ENCODE measurements at places on chromosomes 2 and 18. TPM values are rescaled to one million over a fixed set of nuclear protein-coding genes. Genes with fewer than 3 reads are reported as not detected.
A peak's percentile ranks its signal among the peaks of the same experiment; 100 is the strongest.

DNA sequence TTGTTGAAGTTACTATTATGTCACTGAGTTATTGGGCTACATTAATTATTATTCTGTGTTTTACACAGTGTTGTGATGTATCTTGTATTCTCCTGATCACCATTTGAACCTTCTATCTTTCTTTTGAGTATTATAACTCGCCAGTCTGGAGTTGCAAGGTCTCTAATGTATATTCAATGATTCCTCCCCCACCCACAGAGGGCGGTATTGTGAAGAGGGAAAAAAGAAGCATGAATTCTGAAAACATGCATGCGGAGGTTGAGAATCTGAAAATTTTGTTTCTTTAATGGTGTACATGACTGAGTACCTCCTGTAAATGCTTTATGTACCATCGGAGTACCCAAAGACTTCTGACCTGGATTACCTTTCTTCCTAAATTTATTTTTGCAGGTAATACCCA lies 266.6 kb downstream of the NR4A2 start:
- no peaks in the 10 kb centered on the region for H3K27me3 ChIP-seq
- no peak overlapping the region for H3K4me3 ChIP-seq
- peak; percentile 36 for DNase-seq
- no peak overlapping the region for H3K27ac ChIP-seq

- no peaks in the 10 kb centered on the region for H3K36me3 ChIP-seq
- H3K27me3 ChIP-seq, result no peaks in the 10 kb centered on the region
- H3K4me1 ChIP-seq, result no peaks in the 10 kb centered on the region
- H3K4me3 ChIP-seq, result no peak overlapping the region
These were observed 1065.2 kb upstream of the FAM98A start for GRCh38 chr2:34664266-34664665.

The OLA1 gene
- 177 TPM for total RNA-seq

The CD28 gene
- total RNA-seq, result 0.30 TPM

The CNOT11 gene
- 120 TPM for total RNA-seq

- no peaks in the 10 kb centered on the region for H3K27me3 ChIP-seq
- no peaks in the 10 kb centered on the region for H3K4me1 ChIP-seq
- no peak overlapping the region for H3K27ac ChIP-seq
- DNase-seq, result no peak
- no peak overlapping the region for H3K4me3 ChIP-seq
- no peaks in the 10 kb centered on the region for H3K36me3 ChIP-seq
These were observed 136.0 kb upstream of the GCFC2 start for GRCh38 chr2:75846683-75847190.

GRCh38 chr2:108029912-108030311 lies 43.6 kb downstream of the SLC5A7 start:
- H3K4me3 ChIP-seq, result no peak overlapping the region
- H3K27me3 ChIP-seq, result no peaks in the 10 kb centered on the region
- H3K4me1 ChIP-seq, result no peaks in the 10 kb centered on the region
- no peak overlapping the region for H3K27ac ChIP-seq
- no peaks in the 10 kb centered on the region for H3K36me3 ChIP-seq

The EN1 gene
- 0.37 TPM for total RNA-seq

The EGR4 gene
- total RNA-seq, result not detected

GRCh38 chr2:85151026-85151425 lies 17.8 kb downstream of the TCF7L1 start:
- no peak overlapping the region for H3K27ac ChIP-seq
- DNase-seq, result no peak
- no peaks in the 10 kb centered on the region for H3K36me3 ChIP-seq
- H3K27me3 ChIP-seq, result no peaks in the 10 kb centered on the region
- H3K4me1 ChIP-seq, result no peaks in the 10 kb centered on the region
- no peak overlapping the region for H3K4me3 ChIP-seq

The DYSF gene
- 1.7 TPM for total RNA-seq

DNA sequence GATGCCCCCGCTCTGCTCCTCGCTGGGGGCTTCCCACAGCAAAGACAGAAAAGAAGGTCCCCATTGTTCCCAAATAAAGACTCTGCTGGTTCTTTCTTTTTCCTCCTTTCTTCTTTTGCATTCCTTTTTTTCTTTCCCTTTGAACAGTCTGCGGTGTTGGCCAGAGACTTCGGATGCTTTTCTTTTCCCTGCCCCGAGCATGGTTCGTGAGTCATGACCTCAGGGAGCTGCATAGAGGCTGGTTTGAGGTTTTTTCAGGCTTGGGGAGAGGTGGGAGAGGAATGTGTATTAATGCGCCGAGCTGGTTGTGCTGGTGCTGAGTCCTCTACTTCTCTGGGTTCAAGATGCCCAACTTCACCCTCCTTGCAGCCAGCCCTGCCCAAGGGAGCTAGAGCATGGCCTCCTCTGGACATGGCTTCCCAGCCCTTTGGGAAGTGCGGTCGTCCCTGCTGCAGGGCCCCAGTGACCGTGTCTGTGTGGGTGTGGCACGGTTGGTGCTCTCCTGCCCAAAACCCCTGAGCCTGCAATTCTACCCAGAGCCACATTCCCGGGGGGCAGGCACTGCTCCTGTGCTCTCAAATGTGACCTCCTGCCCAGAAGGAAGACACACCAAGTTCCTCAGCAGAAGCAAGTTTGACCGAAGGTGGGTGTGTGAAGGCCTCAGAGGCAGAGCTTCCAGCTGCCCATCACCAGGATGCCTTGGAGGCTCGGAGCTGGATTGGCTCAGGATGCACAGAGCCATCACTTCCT lies 9.0 kb upstream of the ARHGEF4 start:
- H3K4me3 ChIP-seq, result no peak overlapping the region
- no peak for DNase-seq
- no peaks in the 10 kb centered on the region for H3K4me1 ChIP-seq
- H3K27ac ChIP-seq, result no peak overlapping the region
- no peaks in the 10 kb centered on the region for H3K36me3 ChIP-seq

DNA sequence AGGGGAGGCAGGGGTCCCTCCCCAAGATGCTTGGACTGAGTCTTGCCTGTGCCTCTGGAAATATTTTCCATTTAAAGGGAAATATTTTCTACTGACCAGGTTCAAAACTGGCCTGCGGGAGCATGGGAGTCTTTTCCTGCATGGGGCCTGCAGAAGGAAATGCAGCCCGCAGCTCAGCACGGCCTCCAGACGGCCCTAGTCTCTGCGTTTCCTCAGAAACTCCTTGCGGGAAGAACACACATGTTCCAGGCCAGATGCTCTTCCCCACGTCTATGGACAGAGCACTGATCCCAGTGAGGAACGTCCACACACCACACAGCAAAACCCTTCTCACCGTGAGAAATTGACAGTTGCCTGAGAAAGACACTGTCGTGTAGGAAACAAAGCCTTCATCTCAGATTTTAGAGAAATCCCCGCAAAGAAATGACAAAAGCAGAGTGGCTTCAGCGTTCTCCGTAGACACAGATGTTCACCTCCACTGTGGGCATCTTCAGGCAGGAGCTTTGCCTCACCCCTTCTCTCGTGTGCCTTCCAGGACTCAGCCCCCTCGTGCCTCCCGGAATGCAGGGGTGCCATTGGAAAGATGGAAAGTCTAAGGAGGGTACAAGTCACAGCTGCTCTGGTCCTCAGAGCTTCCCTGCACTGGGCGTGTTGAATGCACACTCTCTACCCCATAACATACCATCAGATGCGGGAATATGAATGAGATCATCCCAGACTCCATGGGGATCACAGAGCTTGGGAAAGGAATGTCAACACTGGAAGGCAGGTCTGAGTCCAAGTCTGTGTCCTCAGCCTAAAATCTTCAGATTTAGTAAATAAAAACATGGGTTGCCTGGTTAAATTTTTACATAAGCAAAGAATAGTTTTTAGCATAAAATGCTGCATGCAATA lies 438.7 kb upstream of the SALL3 start:
- no peak overlapping the region for H3K4me3 ChIP-seq
- H3K27me3 ChIP-seq, result no peaks in the 10 kb centered on the region
- H3K4me1 ChIP-seq, result no peaks in the 10 kb centered on the region
- DNase-seq, result no peak
- no peak overlapping the region for H3K27ac ChIP-seq

The FANCL gene
- total RNA-seq, result 30.2 TPM

- H3K4me1 ChIP-seq, result peaks cover 3% of the 10 kb centered on the region
- H3K27me3 ChIP-seq, result no peaks in the 10 kb centered on the region
- no peaks in the 10 kb centered on the region for H3K36me3 ChIP-seq
These were observed 10.0 kb upstream of the ADAM17 start for GRCh38 chr2:9565436-9566153.

The RBM44 gene
- not detected for total RNA-seq

DNA sequence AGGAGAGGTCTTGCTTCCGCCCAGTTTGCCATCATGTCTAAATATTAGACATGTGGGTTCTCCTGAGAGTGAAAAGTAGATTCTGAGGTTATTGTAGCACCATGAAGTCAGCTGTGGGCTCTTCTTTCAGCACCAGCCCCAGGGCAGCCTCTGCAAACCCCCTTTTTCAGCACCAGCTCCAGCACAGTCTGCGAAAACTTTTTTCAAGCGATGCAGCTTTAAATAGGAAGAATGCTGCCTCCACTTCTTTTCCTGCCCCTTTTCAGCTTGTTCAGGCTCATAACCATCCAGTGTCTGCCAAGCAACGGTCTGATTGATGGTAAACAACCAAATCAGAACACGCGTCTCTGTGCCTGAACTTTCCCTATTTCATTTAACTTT lies at the start of gene COL5A2:
Gene COL5A2, minus strand, starts transcription at position 192 of the 381 bp plus-strand sequence. Its CDS starts 157 bp downstream, at position 35.
- peak; percentile 71 for DNase-seq
- H3K27me3 ChIP-seq, result no peaks in the 10 kb centered on the region
- peak within 1 kb of the TSS; percentile 87 for H3K27ac ChIP-seq

DNA sequence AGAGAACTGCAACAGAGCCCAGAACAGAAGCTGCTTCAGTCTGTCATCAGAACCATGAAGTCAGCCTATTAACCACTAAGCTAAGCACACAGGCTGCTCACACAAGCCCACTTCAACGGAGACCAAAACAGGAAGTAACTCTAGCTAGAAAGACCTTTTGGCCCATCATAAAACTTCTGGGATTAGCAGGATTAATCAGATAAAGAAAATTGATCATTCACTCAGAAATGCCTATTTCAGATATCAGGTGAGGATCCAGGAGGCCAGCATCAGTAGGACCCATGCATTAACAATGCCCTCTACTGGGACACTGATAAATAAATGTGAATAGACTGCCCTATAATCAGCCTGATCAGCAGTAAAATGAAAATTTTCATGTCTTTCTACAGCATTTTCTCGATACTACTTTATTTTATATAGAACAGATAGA lies 101.4 kb downstream of the WDPCP start:
- no peaks in the 10 kb centered on the region for H3K27me3 ChIP-seq
- no peak overlapping the region for H3K4me3 ChIP-seq
- DNase-seq, result no peak

DNA sequence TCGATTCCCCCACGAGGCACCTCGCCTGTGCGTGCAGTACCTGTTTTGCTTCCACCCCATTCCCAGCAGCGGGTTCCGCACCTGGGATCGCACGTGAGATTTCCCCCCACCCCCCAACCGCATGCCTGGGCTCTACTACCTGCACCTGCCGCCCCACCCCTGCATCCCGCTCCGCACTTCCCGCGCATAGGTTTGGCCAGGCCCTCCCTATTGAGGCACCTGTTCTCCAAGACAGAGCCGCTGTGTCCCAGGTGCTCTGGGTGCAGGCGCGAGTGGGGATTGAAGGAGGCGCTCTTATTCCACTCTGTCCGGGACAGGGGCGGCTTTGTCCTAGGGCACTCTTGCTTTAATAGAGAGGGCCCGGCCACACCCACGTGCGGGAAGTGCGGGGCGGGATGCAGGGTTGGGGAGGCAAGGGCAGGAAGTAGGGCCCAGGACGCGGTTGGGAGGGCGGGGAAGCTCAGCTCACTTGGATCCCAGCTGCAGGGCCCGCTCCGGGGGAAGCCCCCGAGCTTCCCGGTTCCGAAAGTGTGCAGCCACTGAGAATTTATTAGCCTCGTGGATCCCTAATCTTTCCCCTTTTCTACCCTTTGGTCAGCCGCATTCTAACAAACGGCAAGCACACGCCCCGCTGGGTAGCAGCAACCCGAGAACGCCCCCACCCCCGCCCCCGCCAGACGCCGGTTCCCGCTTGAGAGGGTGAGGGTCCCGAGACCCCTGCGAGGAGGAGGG lies 670 bp upstream of the MOCOS start:
- H3K4me3 ChIP-seq, result peak overlapping the region; percentile 69
- H3K36me3 ChIP-seq, result no peaks in the 10 kb centered on the region
- no peaks in the 10 kb centered on the region for H3K27me3 ChIP-seq
- H3K27ac ChIP-seq, result no peak overlapping the region
- H3K4me1 ChIP-seq, result 0 out of 2 replicates have a peak, but pooled peaks cover 5% of the 10 kb centered on the region

GRCh38 chr2:20443276-20443920 lies 3.5 kb upstream of the RHOB start:
- H3K36me3 ChIP-seq, result no peaks in the 10 kb centered on the region
- H3K4me1 ChIP-seq, result peaks cover 11% of the 10 kb centered on the region
- no peak overlapping the region for H3K4me3 ChIP-seq
- DNase-seq, result peak; percentile 61

The MAL gene
- not detected for total RNA-seq

The ALPP gene
- 4.9 TPM for total RNA-seq

The TMEM198 gene
- 9.1 TPM for total RNA-seq

GRCh38 chr2:127840893-127841292 lies 17.1 kb downstream of the POLR2D start:
- DNase-seq, result no peak
- no peaks in the 10 kb centered on the region for H3K4me1 ChIP-seq
- H3K4me3 ChIP-seq, result no peak overlapping the region
- H3K27me3 ChIP-seq, result no peaks in the 10 kb centered on the region
- no peaks in the 10 kb centered on the region for H3K36me3 ChIP-seq

The C2orf69 gene
- 16.6 TPM for total RNA-seq

GRCh38 chr2:121128741-121129659 lies 156.0 kb downstream of the TFCP2L1 start:
- no peaks in the 10 kb centered on the region for H3K36me3 ChIP-seq
- peaks cover 5% of the 10 kb centered on the region for H3K4me1 ChIP-seq
- no peaks in the 10 kb centered on the region for H3K27me3 ChIP-seq
- no peak overlapping the region for H3K4me3 ChIP-seq

DNA sequence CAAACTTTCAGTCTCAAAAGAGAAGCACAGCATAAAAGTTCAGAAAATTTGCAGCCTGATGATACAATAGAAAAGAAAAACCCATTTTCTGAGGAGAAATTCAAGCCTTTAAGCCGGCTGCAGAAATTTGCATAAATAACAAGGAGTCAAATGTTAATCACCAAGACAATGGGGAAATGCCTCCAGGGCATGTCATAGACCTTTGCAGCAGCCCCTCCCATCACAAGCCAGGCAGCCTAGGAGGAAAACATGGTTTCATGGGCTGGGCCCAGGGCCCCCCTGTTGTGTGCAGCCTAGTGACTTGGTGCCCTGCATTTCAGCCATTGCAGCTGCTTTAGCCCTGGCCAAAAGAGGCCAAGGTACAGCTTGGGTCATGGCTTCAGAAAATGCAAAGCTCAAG lies 54.1 kb upstream of the CAVIN2 start:
- no peaks in the 10 kb centered on the region for H3K36me3 ChIP-seq
- no peak for DNase-seq
- no peaks in the 10 kb centered on the region for H3K27me3 ChIP-seq
- no peak overlapping the region for H3K27ac ChIP-seq
- no peak overlapping the region for H3K4me3 ChIP-seq

The CLEC4F gene
- total RNA-seq, result not detected

DNA sequence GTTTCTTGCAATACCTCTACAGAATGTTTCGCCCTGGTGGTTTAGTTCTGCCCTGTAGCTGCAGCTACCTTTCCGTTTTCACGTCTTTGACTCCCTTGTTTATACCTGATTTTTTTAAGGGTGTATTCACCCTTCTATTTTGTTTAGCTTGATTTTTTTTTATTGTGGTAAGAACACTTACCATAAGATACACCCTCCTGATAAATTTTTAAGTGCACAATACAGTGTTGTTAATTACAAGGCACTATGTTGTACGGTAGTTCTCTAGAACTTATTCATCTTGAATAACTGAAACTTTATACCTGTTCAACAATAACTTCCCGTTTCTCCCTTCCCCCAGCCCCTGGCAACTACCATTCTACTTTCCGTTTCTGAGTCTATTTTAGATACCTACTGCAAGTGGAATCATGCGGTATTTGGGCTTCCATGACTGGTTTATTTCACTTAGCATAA lies 48.9 kb upstream of the NABP1 start:
- H3K27ac ChIP-seq, result no peak overlapping the region
- H3K4me1 ChIP-seq, result peaks cover 37% of the 10 kb centered on the region
- no peaks in the 10 kb centered on the region for H3K36me3 ChIP-seq
- no peak overlapping the region for H3K4me3 ChIP-seq
- no peak for DNase-seq
- no peaks in the 10 kb centered on the region for H3K27me3 ChIP-seq

Data from Caco-2 (cell line).